ENCODE measurements at places on chromosomes 3 and 15.

GRCh38 chr15:101043911-101044624 is 124.9 kb downstream of the LRRK1 start:
- DNase-seq: no peak

DNA sequence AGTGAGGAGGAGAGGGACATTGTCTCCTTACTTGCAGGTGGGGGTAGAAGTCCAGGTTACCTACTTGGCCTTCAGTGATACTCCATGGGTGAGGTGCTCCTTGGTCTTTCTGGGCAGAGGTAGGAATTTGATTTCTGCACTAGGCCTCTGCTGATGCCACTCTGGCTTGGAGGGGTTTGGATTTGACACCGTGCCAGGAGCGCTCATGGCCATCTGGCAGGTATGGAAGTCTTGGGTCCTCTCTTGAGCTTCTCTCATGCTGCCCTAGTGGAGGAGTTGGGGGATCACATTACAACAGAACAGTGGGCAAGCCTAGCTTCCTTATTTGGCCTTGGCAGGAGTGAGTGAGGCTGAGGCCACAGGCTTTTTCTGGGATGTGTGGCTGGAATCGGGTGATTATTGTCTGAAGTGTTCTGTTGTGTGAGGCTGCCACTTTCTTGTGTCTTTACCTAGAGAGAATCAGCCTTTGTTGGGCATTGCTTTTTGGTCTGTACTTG is 525.0 kb downstream of the GABRG3 start:
- no peak for DNase-seq

GRCh38 chr15:74835312-74835823 is 7.6 kb downstream of the ULK3 start:
- peak; percentile 50 for DNase-seq

DNA sequence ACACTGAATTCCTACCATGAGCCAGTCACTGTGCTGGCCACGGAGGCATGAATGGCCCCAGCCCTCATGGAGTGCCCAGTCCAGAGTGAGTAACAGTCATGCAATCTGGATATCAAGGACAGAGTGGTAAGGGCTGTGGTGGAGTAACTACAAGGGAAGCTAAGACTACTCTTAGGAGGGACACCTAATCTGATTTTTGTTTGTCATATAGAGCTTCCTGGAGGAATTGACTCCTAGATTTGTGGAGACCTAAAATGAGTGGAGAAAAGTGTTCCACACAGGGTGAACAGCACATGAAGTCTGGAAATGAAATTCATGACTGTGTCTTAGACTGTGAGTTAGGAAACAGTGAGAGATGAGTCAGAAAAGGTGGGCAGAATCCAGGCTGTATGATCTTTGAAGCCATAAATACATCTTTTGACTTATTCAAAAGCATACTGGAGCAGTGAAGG is 219.9 kb downstream of the NFKBIZ start:
- DNase-seq: no peak

DNA sequence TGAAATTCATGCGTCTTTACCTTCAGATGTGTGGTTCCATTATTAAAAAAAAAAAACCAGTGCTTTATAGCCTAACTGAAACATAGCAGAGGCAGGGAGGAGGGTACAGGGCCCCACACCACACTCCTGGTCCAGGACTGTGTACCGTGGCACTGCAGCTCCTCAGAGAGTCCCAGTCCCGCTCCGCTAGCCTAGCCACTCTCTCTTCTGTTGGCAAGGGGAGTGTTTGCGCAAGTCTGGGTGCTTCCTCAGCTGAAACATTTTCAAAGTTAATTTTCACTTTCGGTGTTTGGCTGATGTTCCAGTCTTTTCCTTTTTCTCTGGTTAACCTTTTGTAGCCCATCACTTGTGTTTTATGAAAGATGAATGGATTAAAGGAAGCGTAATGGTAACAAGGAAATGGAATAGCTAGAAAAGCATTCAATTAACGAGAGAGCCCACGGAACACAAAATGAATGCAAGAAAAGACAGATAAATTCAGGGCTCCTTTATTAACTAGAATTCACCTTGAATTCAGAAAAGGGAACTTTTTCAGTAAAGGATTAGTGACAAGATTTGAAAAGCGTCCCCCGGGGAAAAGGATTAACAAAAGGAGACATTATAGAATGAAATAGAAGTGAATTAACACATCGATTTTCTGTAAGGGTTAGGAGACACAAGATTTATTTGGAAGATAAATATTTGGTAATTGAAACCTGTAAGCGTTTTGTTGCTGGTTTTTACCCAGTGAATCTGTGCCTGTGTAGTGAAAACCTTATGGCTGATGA is 177.0 kb downstream of the CACNA2D3 start:
- no peak for DNase-seq

GRCh38 chr3:194134231-194134756 is 1.7 kb upstream of the HES1 start:
- peak; percentile 29 for DNase-seq

All from stimulated activated CD4-positive, alpha-beta T cell treated with anti-CD3 and anti-CD28 coated beads, Interleukin-1b, Interleukin-23, amount 100 ng/mL, for 48 hours (primary cell).